NAMALWA (cell line): ENCODE measurements at places on chromosomes 1 and 21.

GRCh38 chr1:36211841-36212240 lies 12.4 kb upstream of the THRAP3 start:
- DNase-seq, result no peak

- DNase-seq, result no peak
Observed at GRCh38 chr1:207300970-207301369, 20.5 kb upstream of the CD55 start.

DNA sequence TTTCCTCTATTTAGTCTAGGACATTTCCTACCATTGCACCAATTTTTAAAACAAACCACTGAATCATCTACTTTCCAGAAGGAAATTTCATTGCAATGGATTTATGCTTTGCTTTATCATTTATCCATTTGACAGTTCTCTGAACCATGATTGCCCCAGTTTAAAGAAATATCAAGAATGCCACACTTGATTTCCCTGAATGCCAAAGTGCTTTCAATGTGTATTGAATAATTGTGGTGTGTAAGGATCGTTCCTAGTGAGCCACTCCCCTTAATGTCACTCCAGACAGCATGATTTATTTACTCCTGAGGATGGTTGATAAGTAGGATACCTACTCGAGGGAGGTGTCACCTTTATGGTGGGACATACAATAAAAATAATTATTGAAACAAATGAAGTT lies 169.6 kb downstream of the RYR2 start:
- DNase-seq, result no peak

GRCh38 chr1:223258751-223259198 lies 105.2 kb downstream of the SUSD4 start:
- no peak for DNase-seq

DNA sequence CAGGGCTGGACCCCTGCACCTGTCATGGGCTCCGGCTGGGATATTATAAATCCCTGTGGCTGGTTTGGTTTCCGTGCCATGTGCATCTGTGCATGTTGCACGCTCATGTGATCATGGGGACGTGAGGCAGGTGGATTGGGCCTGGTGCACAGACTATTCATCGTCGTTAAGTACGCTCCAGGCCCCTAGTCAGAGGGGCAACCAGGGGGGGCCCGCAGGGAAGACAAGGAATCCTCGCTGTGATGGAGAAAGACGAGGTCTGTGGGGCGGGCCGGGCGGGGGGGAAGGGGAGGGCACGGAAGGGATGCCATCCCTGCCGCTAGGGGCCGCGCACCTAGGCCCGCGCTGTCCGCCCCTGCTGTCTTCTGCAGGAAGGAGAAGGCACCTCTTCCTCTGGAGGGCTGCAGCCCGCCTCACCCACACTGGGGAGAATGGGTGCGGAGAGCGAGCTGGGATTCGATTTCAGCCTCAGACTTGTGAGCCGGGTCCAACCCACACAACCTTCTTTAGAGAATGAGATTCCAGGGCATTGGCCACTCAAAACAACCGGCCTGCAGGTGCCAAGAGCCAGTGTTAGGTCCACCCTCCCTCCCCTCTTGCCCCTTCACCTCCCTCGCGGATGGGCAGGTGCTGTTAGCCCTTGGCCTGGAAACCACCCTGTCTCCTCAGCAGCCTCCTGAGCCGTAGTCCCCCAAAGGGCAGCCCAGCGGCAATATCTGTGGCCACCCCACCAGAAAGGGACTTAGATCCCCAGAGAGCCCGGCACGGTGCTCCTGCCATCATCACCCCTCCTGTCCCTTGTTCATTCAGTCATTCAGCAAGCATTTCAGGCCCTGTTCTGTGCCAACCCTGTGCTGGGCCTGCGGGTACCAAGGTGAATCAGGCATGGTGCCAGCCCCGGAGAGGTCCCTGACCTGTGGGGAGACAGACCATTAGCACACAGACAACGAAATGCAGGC lies 950 bp upstream of the LRP8 start:
- peak; percentile 17 for DNase-seq
